H54 (cell line): ENCODE measurements at places on chromosomes 12 and 14.

DNA sequence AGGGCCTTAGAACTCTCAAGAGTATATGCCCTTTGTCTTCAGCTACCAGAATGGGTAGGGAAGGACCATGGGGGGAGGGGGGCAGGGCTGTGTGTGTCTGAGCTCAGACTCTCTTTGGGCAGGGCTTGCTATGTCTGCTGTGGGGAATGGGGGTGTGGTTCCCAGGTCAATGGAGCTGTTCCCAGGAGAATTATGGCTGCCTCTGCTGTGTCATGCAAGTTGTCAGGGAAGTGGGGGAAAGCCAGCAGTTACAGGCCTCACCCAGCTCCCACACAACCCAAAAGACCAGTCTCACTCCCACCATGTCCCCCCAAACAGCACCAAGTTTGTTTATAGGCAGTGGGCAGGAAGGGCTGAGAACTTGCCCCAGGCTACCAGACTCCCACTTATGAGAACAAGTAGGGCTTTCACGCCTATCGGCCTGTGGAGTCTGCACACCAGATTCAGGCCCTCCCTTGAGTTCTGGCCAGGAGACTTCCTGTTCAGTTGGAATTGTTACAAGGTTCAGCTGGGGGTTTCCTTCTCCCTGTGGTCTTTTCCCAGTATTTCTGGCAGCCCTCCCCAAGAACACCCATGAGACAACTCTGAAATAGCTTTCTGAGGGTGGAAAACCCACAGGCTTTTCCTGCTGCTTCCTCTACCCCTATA is 6.1 kb upstream of the SERPINA11 start:
- no peak for DNase-seq

DNA sequence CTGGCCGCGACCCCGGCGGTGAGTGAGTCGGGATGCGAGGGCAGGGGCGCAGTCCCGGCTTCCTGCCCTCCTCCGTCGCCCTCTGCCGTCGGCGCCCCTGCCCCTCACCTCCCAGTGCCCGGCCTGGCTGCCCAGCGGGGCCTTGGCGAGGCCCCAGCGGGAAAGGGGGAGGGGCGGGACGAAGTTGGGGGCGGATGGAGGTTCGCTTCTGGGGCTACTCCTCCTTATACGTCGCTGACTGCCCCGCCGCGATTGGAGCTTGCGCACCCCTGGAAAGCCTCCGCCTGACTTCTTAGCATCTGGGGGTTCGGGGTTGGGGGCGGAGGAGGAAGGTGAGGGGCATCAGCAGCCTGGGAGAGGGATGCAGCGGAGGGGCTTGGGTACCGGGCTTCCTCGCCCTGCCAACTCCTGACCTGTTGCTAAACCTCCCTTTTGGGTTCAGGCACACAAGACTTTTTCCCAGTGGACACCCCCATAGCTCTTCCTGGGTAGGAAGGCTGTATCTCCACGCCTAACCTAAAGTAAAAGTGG is 406 bp downstream of the TMEM263 start:
- DNase-seq = peak; percentile 49

GRCh38 chr12:64610660-64611340 is 505 bp downstream of the RASSF3 start:
- DNase-seq = peak; percentile 61

DNA sequence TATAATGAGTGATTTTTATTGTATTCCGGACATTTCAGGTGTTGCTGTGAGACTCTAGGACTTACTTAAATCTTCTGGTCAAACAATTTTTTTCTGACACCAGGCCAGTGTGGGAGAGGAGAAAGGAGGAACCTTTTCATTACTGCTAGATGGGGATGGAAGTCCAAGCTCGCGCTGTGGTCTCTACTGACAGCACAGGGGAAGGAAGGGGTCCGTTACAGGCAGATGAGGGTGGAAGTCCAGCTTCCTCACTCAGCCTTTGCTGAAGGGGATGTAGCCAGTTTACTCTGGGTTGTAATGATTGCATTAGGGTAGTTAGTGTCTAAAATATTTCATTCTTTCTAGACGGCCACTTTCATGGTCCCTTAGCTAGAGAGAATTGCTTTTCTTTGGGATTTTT is 26.3 kb upstream of the ST8SIA1 start:
- no peak for DNase-seq

GRCh38 chr12:27431185-27431584 is 15.4 kb upstream of the SMCO2 start:
- DNase-seq = no peak

- DNase-seq = no peak
Measured at GRCh38 chr12:51593539-51593938, 2.5 kb downstream of the SCN8A start.

DNA sequence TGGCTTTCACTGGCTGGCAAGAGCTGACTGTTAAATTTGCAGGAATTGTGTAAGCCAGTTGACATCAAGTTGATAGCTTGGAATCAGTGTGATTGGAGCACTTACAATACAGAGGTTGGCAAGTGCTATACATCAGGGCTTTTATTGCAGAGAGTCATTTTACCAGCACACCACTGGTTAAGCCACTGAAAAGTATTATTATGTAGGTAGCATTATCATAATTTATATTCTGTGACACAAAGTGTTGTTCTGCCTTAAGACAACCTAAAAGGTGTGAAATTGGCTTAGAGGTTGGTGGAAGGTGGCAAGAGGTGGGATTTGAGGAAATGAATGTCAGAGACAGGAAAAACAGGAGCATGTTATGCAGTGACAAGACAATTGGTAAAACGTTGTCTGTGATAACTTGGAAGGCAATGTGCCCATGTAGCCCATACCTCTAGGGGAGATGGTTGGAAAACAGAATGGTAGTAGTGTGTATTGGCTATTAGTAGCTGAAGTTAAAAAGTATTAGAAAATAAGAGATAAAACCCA is 172.9 kb upstream of the PRICKLE1 start:
- DNase-seq = no peak

- no peak for DNase-seq
Measured at GRCh38 chr12:120872487-120872886, 31.7 kb downstream of the SPPL3 start.

- DNase-seq = no peak
Measured at GRCh38 chr14:102591372-102591943, 991 bp upstream of the RCOR1 start.

DNA sequence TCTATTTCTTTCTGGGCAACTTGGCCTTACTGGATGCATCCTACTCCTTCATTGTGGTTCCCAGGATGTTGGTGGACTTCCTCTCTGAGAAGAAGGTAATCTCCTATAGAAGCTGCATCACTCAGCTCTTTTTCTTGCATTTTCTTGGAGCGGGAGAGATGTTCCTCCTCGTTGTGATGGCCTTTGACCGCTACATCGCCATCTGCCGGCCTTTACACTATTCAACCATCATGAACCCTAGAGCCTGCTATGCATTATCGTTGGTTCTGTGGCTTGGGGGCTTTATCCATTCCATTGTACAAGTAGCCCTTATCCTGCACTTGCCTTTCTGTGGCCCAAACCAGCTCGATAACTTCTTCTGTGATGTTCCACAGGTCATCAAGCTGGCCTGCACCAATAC is 5.3 kb downstream of the OR4N5 start:
- no peak for DNase-seq

DNA sequence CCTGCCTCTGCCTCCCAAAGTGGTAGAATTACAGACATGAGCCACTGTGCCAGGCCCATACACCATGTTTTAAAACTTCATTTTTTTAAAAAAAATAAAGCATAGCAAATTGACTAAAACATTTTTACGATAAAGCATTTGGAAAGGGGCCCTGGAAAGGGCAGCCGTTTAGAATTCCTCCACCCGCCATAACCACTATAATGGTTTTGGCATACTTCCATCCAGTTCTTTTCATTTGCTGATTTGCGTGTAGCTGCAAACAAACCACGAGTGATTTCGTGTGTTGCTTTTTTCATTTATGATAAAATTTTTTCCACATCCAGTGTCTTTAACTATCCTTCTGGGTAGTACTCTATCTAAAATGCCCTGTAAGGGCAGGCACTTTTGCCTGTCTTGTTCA is 91.8 kb upstream of the RIN3 start:
- DNase-seq = no peak

GRCh38 chr12:131290255-131290959 is 336.7 kb downstream of the ADGRD1 start:
- DNase-seq = no peak

GRCh38 chr14:93285044-93285443 is 47.8 kb downstream of the BTBD7 start:
- no peak for DNase-seq

- no peak for DNase-seq
Measured at GRCh38 chr12:124015494-124016461, 42.8 kb downstream of the ZNF664 start.

DNA sequence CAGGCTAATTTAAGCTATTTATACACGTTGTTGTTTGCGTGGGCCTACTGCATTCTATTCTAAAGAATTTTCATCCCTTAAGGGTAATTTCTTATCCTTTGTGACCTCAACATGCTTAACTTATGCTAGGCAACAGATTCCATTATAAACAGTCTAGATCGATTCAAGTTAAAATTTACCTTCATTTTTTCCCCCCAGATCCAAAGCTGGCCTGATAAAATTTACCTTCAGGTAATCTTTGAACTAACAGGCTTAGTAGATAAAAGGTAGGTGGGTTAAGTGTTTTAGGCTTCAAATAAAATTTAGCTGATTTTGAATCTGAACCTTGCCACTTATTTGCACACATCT is 389 bp upstream of the CCNB1IP1 start:
- DNase-seq = no peak

DNA sequence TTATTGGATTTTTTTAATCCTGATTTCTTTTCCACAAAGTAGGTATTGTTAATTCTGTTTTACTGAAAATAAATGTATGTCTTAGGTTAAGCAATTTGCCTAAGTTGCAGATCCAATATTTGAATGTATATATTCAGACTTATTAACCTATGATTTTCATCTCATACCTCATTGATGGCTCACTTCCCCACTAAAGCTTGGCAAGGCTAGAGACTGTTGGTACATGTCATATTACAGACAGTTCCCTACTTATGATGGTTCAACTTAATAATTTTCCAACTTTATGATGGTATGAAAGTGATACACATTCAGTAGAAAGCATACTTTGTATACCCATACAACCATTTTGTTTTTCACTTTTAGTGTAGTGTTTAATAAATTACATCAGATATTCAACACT is 33.2 kb upstream of the KCNH3 start:
- no peak for DNase-seq

DNA sequence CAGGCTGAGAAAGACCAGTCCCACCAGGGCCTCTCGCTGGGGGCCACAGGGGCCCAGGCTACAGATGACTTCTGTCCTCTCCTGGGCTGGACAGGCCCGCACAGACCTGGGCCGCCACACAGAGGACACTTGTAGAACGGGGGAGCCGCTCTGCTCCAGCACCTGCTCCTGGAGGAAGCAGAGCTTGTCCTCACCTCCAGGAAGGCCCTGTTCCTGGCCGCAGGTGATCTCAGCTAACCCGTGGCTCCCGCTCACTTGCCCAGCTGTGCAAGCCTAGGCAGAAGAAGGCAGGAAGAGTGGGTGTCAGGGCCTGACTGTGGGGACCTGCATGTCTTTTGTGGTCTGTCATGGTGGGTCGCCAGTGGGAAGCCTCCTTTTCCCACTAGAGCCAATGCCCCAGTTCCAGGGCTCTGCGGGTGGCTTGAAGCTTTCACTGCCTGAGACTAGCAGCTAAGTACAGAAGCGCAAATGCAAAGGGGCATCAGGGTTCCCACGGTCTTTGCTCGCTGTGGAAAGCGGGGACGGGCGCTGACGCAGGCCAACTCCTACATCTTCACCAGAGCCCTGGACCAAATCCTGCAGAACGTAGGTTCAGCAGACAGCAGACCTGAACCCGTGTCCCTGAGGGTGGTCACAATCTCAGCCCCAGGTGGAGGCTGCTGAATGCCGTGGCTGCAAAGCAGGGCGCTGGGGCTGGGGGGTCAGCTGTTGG is 8.8 kb upstream of the CEP170B start:
- DNase-seq = no peak

GRCh38 chr12:4107436-4107878 is 166.1 kb upstream of the CCND2 start:
- DNase-seq = peak; percentile 35

DNA sequence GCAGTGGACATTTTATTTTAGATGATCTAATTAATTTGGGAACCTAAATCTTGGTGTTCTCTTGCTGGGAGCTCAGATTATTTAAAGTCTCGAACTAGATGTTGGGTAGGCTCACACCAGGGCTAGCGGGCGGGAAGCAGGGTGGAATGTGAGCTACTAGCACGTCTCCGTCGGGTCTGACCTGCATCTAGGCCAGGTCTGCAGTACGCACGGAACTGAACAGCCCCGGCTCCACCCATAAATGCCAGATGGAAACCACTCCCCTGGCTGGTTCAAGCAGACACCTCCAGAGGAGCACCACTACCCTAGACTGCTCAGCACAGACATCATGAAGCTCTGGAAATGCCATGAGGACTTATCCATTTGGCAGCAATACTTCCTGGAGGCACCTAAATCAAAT is 10.3 kb downstream of the ZNF605 start:
- DNase-seq = no peak

- no peak for DNase-seq
Measured at GRCh38 chr12:83040339-83040738, 353.6 kb downstream of the TMTC2 start.

- no peak for DNase-seq
Measured at GRCh38 chr14:54498095-54498531, 9.3 kb upstream of the GMFB start.

GRCh38 chr12:39935275-39935674 is 170.6 kb downstream of the SLC2A13 start:
- peak; percentile 1 for DNase-seq

DNA sequence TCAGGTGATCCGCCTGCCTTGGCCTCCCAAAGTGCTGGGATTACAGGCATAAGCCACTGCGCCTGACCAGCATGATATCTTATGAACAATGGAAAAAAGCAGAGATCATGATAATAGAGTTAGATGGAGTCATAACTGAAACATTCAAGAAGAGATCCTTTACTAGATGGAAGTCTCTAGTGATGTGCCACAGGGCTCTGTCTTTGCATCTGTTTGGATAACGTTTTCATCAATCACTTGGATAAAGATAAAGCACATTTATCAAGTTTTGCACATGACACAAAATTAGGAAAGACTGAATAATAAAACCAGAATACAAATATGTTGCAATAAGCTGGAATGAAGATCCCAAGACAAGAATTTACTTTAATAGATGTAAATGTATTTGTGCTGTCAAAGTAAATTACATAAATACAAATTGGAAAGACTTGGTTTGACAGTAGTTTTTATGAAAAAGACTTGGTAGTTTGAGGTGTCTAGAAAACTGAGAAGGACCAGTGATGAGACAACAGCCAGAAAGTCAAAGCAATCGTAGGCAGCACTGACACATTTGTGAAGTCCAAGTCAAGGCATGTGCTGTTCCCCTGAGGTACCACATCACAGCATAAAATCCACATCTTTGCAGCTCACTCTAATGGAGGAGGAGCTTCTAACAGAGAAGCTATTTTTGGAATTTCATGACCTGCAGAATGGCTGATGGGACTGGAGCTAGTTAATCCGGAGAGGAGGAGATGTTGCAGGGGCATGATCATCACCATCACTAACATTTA is 28.5 kb downstream of the GPRC5A start:
- DNase-seq = no peak

GRCh38 chr12:94754653-94755052 is 104.3 kb upstream of the TMCC3 start:
- no peak for DNase-seq
